ENCODE measurements at places on chromosomes 3 and 15.

- DNase-seq, result no peak
Observed at GRCh38 chr3:13352621-13353131, 67.4 kb downstream of the NUP210 start.

DNA sequence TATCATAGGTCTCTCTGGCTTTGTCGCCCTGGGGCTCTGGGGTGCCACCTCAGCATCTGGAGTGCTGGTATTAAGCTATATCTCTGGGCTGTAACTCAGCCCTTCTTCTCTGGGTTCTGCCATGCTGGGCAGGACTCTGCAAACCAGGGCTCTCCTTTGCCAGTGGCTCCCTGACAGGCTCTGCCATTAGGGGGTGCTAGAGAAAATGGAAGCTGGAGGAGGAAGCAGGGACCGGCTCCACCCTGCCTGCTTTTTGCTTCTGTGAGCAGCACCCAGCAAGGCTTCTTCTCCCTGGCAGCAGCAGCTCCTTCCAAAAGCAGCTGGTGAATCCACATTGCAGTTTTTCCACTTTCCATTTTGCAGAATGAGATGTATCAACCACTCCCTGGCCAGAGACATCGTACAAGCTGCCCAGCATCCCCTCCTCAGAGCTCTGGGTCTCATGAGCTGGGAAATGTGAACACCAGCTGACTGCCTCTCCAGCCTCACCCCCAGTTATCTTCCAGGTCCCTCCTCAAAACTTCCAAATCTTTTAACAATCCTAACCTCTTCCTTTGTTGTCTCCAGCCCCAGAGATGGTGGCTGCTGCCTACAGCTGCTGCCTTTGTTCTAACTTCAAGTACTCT is 165.0 kb downstream of the ABHD5 start:
- no peak for DNase-seq

DNA sequence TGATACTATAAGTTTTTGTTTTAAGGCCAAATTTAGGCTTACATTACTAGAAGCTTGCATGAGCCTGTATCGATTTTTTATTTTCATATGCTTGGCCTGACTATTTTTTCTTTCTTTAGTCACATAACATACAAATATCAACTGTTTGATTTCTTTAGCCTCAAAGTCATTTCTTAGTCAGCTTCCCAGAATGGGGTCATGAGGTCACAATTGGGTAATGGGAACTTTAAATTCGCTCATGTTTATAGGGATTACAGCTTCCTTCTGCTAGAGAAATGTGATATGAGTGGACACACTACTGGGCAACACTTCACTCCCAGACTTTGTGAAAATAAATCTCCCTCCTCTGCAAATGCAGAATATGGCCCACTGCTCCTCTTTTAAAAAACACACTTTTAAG is 9.1 kb upstream of the TIPARP start:
- no peak for DNase-seq

DNA sequence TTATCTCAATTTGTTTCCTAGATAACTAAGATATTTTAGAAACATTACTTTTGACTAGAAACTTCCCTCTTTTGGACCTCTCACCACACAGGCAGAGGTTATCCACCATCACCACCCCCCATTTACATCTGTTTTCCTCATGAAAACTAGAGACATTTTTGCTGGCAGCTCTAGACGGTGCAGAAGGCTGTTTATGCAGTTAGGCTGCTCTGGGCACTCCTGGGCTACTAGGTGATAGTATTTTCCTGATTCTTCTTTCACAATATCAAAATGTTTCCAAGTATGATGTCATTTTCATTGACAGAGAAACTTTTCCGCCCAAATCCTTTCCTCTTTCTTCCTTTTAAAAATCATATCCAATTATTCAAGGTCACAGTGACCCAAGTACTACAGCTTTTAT is 67.1 kb downstream of the PLOD2 start:
- no peak for DNase-seq

DNA sequence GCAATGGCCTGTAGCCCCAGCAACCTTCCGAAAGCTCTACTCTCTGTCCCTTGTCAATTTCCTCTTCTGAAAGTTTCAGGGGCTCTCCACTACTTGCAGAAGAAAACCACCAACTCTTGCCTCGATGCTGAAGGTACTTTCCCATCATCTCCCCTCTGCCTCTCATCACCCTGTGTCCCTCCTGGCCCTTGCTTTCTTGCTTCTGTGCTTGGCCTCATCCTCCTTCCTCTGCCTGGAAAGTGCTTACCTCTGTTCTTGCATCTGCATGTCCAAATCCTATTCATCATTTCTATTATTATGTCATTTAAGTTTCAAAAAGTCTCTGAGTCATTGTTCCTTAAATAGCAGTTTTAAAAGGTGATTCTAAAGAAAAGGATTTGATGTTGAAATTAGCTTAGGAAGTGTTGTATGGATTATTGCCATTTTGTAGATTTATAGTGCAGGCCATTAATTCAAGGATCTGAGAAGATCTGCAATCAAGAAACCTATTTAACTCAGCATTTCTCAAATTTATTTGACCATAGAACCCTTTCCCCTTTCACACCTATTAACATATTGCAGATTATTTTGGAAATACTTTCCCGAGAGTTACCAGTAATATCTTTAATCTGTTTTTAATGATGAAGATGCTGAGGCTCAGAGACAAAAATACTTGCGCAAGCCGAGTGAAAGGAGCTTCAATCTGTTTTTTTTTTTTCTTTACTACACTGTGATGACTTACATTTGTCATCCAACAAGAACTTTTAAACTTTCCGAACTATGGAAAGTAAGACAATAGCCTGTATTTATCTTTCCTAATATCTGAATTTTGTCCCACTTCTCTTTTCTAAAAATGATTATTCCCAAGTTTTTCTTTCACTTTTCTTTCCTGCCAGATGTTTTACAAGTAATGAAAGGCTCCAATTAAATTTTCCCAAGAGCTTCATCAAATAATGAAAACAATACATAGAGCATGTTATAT is 22.3 kb upstream of the CFAP161 start:
- no peak for DNase-seq

GRCh38 chr3:72288955-72289691 is 504.2 kb upstream of the PROK2 start:
- peak; percentile 58 for DNase-seq

DNA sequence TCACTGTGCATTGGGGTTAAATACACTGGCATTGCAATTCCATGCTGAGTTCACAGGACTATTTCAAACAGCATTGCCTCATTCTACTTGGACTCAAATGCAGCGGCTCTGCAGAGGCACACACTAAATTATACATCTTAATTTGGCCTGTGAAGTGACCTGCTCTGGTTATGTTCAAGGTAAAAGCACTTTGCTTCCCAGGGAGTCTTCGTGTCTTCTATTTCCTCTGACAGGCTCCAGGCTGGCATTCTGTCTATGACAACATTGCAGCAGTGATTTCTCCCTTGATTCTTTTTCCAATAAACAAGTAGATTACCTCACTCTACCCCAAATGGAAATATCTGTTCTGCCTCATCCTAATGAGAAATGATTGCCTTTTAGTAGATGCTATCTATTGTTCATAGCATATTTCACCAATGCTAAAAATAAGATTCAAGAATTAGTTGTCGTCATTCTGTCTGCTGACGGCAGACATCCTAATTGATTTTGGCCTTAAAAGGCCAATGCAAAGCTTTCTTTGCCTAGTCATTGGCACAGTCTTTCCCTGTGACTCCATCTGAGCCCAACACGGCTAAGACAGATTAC is 33.8 kb downstream of the FMN1 start:
- no peak for DNase-seq

- DNase-seq, result no peak
Observed at GRCh38 chr15:60508442-60508841, 29.5 kb upstream of the ICE2 start.

DNA sequence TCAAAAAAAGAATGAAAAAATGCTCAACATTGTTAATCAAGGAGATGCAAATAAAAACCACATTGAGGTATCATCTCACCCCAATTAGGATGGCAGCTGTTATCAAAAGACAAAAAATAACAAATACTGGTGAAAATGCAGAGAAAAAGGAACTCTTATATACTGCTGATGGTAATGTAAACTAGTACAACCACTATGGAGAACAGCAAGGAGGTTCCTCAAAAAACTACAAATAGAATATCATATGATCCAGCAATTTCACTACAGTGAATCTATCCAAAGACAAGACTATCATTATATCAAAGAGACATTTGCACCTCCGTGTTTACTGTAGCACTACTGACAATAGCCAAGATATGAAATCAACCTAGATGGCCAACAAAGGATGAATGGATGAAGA is 58.4 kb downstream of the PEAK1 start:
- DNase-seq, result no peak

GRCh38 chr15:98733098-98733497 is 84.8 kb downstream of the IGF1R start:
- DNase-seq, result no peak

DNA sequence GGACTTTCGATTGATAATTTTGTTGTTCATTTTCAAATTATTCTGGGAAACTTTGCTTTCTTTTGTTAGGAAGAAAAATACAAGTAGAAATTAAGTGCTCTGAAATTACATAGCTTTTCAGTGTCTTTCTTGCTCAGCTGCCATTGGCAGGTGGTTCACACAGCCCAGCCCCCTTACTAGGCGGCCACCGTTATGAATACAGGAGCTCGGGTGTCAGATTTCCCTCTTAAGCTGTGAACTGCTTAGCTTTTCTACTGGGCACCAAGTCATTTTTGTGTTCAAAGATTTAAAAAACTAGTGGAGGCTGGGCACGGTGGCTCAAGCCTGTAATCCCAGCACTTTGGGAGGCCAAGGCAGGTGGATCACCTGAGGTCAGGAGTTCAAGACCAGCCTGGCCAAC is 55.2 kb downstream of the HMG20A start:
- no peak for DNase-seq

DNA sequence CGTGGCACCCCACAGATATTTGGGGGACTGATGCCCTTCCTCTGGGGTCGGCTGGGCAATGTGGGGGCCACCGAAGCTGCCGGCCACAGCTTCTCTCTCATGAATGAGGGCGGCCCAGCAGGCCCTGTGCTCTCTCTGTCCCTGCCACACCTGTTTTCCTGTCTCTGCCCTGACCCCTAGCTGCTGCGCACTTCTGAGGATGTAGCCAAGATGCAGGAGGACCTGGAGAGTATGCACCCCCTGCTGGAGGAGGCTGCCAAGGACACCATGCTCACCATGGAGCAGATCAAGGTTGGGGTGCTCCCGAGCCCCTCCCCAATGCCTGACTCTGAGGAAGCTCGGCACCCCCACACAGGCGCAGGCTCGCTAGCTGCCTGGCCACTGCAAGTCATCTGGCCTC is 59.7 kb downstream of the SEMA3G start:
- peak; percentile 36 for DNase-seq

- no peak for DNase-seq
Observed at GRCh38 chr3:169150920-169151319, 512.6 kb downstream of the MECOM start.

DNA sequence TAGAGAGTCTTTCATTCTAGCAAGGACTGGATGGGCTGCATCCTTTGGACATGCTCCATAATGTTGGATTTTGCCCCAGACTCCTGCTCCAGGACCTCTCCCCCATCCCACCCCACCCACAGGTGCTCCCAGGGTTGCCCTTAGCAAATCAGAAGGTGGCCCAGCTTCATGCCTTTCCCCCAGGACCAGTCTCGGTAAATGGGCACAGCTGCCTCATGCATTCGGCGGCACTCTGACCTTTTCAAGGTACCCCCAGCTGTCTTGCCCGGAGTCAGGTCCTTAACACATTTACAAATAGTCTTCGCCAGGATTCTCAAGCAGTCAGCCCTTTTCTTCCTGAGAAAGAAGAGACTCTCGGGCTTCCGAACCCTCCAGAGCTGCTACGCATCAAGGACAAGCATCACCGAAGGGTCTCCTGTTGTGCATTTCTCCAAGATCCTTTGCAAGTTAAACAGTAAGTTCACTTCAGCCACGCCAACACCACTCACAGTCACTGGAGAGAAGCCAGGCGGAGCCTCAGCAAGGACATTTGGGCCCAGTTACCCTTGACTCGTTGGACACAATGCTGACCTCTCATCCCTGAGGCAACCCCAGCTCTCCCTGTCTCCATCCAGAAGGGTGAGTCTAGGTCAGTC is 287.8 kb downstream of the FAM43A start:
- DNase-seq, result no peak

DNA sequence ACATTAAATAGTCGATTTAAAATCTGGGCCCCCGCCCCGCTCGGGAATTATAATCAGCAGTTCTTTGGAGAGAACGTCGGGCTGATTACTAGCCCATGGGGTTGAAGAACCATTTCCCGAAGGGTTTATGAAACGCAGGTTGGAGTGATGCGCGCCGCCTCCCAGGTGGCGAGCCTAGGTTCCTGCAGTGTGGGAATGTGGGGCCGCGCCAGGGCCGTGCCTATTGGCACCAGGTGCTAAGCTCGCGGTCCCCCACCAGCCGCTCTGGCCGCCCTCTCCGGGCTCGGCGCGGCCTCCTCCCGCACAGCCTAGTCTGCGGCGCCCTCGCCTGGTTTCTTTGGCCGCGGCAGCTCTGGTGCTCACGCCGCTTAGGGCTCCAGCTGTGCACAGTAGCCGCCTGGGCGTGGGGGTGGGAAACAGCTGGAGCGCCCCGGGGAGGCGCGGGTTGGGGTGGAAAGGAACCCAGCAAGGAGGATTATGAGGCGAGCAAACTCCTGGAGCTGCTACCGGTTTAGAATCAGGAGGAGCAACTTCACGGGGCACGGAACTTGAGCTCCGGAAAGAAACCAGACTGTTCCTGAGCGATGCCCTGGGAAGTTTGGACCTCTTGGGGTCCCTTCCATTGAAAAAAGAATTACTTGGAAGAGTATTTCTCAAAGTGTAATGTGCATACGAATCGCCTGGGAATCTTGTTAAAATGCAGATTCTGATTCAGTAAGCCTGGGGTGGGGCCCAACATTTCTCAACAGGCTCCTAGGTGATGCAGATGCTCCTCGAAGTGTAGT is 5.6 kb upstream of the MECOM start:
- DNase-seq, result peak; percentile 75

DNA sequence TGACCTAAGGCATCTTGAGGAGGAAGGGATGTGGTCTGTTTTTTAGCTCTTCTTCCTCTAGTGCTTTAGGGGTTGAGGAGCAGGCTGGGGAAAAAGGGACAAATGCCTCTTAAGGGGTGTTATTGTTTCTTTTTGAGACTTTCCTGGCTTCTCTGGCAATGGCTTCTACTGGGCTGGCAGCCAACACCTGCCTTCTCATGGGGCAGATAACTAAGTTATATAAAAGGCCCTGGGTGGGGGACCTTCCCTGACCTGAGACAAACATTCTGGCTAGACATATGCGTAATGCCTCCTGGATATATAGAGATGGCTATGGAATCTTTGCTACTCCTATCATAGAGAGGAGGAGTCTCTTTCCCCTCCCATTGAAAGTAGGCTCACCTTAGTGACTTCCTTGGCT is 179.2 kb upstream of the PROK2 start:
- DNase-seq, result no peak

DNA sequence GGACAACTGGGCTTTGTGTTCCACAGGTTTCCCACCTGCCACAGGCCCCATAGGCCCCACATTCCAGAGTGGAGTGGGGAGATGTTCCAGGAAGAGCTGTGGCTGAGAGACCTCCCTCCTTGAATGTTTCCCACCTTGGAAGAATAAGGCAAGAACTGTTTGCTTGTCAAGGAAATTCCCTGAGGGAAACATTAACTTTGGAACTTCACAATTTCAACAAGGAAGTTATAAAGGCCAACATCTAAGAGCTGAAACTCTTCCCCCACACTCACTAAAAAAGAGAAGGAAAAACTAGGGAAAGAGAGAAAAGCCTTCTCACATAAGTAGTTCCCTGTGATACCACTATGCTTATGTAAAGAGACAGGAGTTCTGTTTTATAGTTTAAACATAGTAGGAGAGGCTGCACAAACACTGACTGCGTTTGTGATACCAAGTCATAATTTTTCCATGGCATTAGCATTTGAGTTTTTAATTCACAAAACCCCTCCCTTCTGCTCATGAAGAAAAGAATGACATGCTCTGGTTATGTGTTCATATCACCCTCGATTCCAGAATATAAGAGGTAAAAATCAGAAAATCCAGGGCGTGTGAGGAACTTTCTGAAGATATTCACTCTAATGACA is 39.8 kb upstream of the SPRED1 start:
- peak; percentile 68 for DNase-seq
